Motor neuron (in vitro differentiated cells): ENCODE measurements at places on chromosomes 7 and 10. TPM values are rescaled to one million over a fixed set of nuclear protein-coding genes. Genes with fewer than 3 reads are reported as not detected.
A peak's percentile ranks its signal among the peaks of the same experiment; 100 is the strongest.

DNA sequence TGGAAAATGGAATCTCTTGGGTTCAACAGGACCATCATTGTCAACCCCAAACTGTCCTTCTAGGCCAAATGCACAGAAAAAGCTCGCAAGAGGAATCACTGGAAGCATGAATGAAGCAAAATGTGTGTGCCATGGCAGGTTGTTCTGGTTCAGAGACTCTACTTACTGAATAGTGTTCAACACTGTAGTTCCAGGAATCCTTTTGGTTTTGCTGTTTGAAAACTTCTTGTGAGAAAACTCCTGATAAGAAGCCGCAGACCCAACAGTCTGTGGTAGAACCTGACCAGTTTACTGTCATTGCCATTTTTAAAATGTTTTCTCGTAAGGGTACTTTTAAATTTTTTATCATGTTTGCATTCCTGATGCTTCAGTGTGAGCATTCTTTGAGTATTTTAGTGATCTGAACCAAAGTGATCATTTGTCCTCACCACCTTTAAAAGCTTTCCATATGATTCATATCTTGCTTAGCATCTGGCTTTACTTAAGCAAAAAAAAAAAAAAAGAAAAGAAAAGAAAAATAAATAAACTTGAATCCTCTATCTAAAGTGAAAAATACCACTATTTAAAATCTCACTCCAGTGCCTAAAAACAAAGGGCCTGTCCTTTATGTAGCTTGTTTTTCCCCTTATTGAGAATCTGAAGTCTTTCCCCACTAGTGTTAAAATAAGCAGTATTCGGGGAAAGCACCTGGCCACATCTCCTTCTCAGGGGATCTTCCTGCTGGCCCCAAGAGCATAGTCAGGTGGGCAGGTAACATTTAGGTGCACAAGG lies 92.4 kb downstream of the WNT2 start:
- no peak for ATAC-seq

DNA sequence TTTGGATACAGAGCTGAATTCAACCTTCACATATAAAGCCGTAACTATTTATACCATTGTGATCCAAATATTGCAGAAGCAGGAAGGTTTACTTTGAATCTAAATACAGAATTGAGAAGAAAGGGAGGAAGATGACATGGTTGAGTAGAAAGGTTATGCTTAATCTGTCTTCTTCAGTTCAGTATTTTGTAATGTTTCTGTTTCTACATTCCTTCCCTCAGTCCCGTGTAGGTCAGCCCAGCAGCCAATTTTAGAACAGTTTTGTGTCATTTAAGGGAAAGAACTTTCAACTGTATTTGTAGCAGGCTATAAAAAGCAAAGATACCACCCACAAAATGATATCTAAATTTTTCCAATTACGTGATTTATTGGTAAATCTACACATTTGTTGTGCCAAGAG lies 97.4 kb downstream of the CPED1 start:
- ATAC-seq, result no peak

GRCh38 chr10:59271160-59271559 lies 91.2 kb downstream of the FAM13C start:
- no peak for ATAC-seq

Gene AKR1C8
- 0.43 and 0.92 TPM in 2 replicates for total RNA-seq

Gene MOGAT3
- 0.62 and 0.78 TPM in 2 replicates for total RNA-seq

GRCh38 chr10:22945934-22946673 lies 18.3 kb downstream of the ARMC3 start:
- ATAC-seq, result no peak

Gene STAG3
- 2.1 and 2.6 TPM in 2 replicates for total RNA-seq

Gene H2BK1
- 0.96 TPM in 1 of 2 replicates, not detected in the other for total RNA-seq

- ATAC-seq, result peak; percentile 77
Observed at GRCh38 chr7:128031901-128032604, 816 bp upstream of the LRRC4 start.

Gene NOBOX
- not detected in 2 replicates for total RNA-seq

- no peak for ATAC-seq
Observed at GRCh38 chr10:117823980-117824379, 222.8 kb downstream of the RAB11FIP2 start.

GRCh38 chr7:2028733-2029132 lies 204.0 kb downstream of the MAD1L1 start:
- ATAC-seq, result no peak

- ATAC-seq, result no peak
Observed at GRCh38 chr7:35596061-35596460, 98.9 kb downstream of the HERPUD2 start.

DNA sequence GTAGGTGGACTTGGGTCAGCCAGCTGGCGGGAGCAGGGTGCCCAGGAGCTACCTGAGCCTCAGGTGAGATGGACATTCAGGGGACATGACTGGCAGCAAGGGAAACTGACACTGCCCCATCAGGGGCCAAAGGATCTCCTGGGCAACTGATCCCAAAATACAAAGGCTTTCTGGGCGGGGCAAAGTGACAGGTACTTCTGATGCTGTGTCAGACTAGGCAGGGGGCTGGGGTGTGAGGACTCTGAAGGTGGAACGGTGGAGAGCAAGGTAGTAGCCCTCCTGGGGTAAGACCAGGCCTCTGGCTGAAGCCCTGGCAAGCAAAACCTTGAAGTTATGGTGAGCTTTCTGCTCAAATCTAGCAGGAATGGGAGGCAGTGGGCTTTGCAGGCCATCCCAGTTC lies 4.4 kb downstream of the OPN4 start:
- ATAC-seq, result no peak

DNA sequence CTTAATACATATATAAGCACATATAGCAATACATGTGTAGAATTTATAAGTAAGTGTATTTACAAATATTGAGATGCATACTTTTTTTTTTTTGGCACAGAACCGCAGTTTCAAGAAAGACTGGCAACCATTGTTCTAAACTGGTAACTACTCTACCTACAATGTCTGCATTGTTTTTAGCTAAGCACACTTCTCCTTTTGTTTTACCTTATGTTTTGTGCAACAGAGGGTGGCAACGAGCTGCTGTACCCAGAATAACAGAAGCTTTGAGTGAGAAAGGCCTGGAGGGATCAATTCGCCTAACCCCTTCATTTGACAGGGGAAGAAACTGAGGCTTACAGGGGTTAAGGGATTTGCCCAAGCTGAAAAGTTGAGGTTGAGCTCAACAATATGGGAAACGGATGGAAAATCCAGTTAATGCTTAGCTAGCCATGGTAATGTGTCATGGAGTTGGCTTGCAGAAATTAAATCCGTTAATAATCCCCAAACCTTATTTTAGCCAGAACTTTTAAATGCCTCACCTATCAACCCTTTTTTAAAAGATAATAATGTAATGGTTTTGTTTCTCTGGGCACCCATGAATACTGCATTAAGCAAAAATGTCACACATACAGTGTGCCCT lies 25.5 kb downstream of the FZD1 start:
- ATAC-seq, result no peak

GRCh38 chr7:67309764-67310549 lies 313.3 kb downstream of the TYW1 start:
- ATAC-seq, result no peak

Gene SPDYE16
- total RNA-seq, result 0.14 and 0.15 TPM in 2 replicates

GRCh38 chr7:68470836-68471435 lies 1127.3 kb upstream of the AUTS2 start:
- ATAC-seq, result no peak

Gene TMEM26
- 0.04 and 0.09 TPM in 2 replicates for total RNA-seq

Gene MMD2
- 0.14 and 0.29 TPM in 2 replicates for total RNA-seq

GRCh38 chr10:89351780-89352597 lies 24.2 kb downstream of the IFIT3 start:
- peak; percentile 68 for ATAC-seq

Gene POU6F2
- total RNA-seq, result 2.3 and 2.7 TPM in 2 replicates

- ATAC-seq, result no peak
Observed at GRCh38 chr7:75843613-75844116, 30.1 kb upstream of the CCL24 start.

Gene TNPO3
- total RNA-seq, result 48.3 and 50.5 TPM in 2 replicates
